GM23248 (cell line): ENCODE measurements at places on chromosomes 5 and 9.

GRCh38 chr5:82386576-82386975 lies 108.4 kb upstream of the RPS23 start:
- no peak overlapping the region for H3K4me3 ChIP-seq
- H3K27me3 ChIP-seq = no peaks in the 10 kb centered on the region
- no peak overlapping the region for H3K27ac ChIP-seq
- peaks cover 22% of the 10 kb centered on the region for H3K4me1 ChIP-seq
- no peak for DNase-seq

DNA sequence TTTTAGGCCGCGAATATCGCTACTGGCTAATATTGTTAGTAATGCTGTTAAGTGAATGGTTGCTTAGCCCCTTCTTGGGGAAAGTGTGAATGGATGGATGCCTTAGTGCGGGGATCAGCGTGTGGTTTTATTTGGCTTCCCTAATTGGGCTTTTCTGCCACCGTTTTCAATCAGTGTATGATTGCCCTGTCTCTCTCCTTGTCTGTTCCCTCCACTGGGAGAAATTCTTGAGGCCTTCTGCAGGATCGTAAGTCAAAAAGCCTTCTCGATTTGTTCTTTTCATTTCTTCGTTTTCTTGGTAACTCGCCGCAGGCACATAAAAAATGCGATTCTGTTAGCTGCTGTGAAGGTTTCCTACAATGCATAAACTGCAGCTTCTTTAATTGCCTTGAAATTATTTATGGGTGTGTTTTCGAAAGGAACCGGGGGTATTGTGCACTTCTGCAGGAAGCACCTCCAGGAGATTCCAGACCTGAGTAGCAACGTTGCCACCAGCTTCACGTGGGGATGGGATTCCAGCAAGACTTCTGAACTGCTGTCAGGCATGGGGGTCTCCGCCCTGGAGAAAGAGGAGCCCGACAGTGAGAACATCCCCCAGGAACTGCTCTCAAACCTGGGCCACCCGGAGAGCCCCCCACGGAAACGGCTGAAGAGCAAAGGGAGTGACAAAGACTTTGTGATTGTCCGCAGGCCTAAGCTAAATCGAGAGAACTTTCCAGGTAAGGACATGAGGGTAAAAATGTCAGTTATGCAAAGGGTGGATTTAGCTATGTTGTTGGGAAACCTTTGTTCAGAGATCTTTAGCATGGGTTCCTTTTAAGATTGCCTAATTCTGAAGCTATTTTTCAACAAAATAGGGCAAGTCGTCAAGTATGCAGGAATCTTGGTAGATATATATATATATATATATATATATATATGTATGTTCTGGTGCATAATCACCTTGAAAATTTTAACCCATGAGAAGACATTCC lies 700 bp downstream of the SKP2 start:
- H3K4me1 ChIP-seq = peaks cover 40% of the 10 kb centered on the region
- H3K4me3 ChIP-seq = peak overlapping the region; percentile 98
- peak; percentile 48 for DNase-seq
- H3K36me3 ChIP-seq = peaks cover 8% of the 10 kb centered on the region; the same call in 1 of the 2 replicates
- no peaks in the 10 kb centered on the region for H3K27me3 ChIP-seq
- peak overlapping the region; percentile 31 for H3K27ac ChIP-seq

DNA sequence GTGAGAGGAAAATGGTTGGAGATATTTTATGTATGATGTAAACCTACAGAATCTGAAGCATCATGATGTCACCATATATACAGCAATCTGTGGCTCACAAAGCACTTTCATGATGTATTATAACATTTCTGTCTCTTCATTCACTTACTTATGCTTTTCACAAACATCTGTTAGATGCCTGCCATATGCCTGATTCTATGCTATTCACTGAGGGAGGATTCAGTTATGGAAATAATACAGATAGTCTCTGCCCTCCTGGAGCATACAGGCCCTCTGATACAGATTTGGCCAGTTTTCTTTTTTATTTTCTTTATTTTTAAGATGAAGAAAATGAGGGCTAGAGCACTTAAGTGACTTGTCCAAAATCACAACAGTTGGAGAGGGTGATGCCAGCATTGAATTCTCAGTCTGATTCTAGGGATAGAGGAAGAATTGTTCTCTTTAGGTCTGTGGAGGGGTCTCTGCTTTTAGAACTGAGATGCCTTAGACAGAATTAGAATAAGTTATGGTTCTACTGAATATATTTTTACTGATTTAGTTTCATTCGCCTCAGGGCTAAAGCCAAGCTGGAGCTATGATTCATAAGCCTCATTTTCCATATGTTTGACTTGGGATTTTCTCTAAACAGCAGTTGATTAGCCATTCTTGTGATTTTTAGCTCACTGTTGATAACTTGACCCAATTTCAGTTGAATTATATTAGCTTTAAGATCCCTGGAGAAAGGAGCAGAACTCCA lies 636.4 kb downstream of the PRELID2 start:
- no peaks in the 10 kb centered on the region for H3K4me1 ChIP-seq
- 0 out of 2 replicates have a peak, but pooled peaks cover 8% of the 10 kb centered on the region for H3K27me3 ChIP-seq
- no peak overlapping the region for H3K27ac ChIP-seq
- no peak for DNase-seq
- no peak overlapping the region for H3K4me3 ChIP-seq

DNA sequence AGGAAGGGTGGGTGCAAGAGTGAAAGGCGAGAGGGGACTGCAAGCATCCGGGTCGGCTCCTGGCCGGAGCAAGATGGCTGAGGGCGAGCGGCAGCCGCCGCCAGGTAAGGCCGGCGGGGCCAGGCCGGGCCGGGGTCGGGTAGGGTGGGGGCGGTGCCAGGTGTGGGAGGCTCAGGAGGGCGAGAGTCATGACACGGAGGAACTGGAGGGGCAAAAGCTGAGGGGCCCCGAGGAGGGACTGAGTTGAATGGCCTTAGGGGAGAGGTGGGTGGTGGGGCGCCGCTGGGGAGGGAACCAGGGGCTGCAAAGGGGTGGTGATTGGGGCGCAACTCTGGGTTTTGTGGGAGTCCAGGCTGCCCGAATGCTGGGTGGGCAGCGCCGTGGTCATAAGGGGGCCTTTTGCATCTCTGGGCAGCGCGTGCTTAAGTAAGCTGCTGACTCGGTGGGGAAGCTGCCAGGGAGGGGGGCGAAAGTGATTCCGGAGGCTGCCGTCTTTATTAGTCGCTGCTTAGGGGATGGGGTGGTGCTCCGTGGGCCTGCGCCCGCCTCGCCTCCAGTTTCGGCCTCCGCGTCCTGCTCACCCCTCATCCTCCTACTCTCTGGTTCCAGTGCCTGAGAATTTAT lies 425 bp downstream of the PTPA start:
- no peaks in the 10 kb centered on the region for H3K36me3 ChIP-seq
- H3K4me1 ChIP-seq = peaks cover 6% of the 10 kb centered on the region
- no peaks in the 10 kb centered on the region for H3K27me3 ChIP-seq

DNA sequence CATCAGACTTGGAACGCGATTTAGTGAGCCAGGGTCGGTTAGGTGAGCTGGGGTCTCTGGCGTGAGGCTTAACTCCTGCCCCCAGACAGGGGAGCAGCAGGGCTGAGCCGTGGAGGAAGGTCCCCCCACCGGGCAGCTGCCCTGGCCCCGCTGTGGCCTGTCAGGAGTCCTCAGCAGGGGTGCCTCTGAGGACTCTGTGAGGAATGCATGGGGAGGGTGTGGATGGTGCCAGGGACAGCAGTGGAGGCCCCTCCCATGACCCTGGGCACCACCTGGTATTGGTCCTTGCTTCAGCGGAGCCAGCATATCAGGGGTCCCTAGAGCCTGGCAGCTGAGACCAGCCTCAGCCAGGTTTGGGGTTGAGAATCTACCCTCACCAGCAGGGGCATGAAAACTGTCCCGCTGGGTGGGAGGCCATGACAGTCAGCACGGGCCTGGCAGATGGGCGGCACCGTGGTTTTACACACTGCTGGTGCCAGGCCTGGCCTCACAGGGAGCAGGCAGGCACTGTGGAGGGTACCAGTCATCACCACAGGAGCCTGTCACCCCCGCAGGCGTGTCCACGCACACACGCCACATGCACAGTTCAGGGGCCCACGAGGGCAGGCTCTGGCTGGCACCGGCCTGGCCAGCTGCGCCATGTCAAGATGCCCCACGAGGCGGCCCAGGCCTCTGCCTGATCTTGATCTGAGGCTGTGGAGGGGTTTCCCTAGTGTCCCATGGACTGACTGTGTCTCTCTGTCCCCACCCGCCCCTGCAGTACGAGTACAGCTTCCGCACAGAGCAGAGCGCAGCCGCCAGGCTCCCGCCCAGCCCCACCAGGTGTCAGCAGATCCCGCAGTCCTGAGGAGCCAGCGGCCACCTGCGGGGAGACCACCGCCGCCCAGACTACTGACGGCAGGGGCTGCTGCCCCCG lies 111.1 kb upstream of the LMX1B start:
- no peak overlapping the region for H3K27ac ChIP-seq
- no peak overlapping the region for H3K4me3 ChIP-seq
- H3K36me3 ChIP-seq = no peaks in the 10 kb centered on the region
- no peak for DNase-seq
- H3K4me1 ChIP-seq = peaks cover 10% of the 10 kb centered on the region

- peaks cover 20% of the 10 kb centered on the region for H3K4me1 ChIP-seq
- H3K27me3 ChIP-seq = no peaks in the 10 kb centered on the region
- H3K36me3 ChIP-seq = no peaks in the 10 kb centered on the region
- no peak for DNase-seq
- no peak overlapping the region for H3K27ac ChIP-seq
- no peak overlapping the region for H3K4me3 ChIP-seq
These were observed 179.7 kb upstream of the ANKRD55 start for GRCh38 chr5:56412601-56413379.

DNA sequence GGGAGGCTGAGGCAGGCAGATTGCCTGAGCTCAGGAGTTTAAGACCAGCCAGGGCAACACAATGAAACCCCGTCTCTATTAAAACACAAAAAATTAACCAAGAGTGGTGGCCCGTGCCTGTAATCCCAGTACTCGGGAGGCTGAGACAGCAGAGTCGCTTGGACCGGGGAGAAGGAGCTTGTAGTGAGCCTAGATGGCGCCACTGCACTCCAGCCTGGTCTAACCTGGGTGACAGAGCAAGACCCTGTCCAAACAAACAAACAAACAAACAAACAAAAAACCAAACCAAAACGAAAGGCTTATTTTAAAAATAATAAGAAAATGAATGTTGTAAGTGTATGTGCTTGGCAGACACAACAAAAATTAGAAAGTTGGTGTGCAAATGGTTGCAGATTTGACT lies 536.3 kb upstream of the PTPRD start:
- no peaks in the 10 kb centered on the region for H3K36me3 ChIP-seq
- H3K4me3 ChIP-seq = no peak overlapping the region
- H3K27ac ChIP-seq = no peak overlapping the region
- DNase-seq = no peak
- no peaks in the 10 kb centered on the region for H3K27me3 ChIP-seq

GRCh38 chr9:1538301-1538700 lies 476.8 kb upstream of the SMARCA2 start:
- H3K27me3 ChIP-seq = no peaks in the 10 kb centered on the region
- H3K36me3 ChIP-seq = no peaks in the 10 kb centered on the region
- H3K4me1 ChIP-seq = no peaks in the 10 kb centered on the region
- no peak overlapping the region for H3K4me3 ChIP-seq
- DNase-seq = no peak
- no peak overlapping the region for H3K27ac ChIP-seq

DNA sequence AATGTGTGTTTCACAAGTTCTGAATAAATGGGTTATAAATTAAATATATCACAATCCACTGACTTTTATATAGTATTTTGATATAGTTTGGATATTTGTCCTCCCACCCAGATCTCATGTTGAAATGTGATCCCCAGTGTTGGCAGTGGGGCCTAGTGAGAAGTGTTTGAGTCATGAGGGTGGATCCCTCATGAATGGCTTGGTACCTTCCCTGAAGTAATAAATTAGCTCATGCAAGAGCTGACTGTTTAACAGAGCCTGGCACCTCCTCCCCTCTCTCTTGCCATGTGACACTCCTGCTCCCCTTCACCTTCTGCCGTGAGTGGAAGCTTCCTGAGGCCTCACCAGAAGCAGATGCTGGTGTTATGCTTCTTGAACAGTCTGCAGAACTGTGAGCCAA lies 127.9 kb upstream of the PALM2AKAP2 start:
- peaks cover 8% of the 10 kb centered on the region; the same call in 1 of the 2 replicates for H3K4me1 ChIP-seq
- H3K4me3 ChIP-seq = no peak overlapping the region
- peak; percentile 86 for DNase-seq
- peak overlapping the region; percentile 22 for H3K27ac ChIP-seq

DNA sequence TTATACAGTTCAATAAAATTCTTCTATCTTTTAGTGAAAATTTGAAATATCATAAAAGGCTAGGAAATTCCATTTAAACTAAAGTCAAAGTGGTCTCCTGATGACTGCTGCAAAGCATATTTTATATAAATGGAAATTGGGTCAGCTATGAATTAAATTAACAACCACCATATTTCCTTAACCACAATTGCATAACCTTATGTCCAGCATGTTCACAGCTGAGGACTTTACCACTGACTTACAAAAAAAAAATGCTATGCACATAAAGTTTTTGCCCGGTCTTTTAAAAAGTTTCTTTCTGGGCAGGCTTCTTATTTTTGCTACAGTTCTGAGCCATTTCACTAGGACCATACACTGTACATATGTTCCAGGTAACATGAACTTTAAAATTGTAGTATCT lies 208.6 kb upstream of the RGMB start:
- DNase-seq = no peak
- no peaks in the 10 kb centered on the region for H3K36me3 ChIP-seq
- no peak overlapping the region for H3K4me3 ChIP-seq
- no peak overlapping the region for H3K27ac ChIP-seq

GRCh38 chr5:35850967-35851680 lies 5.6 kb upstream of the IL7R start:
- H3K36me3 ChIP-seq = no peaks in the 10 kb centered on the region
- peak; percentile 77 for DNase-seq
- H3K27me3 ChIP-seq = no peaks in the 10 kb centered on the region
- peak overlapping the region; percentile 73 for H3K4me3 ChIP-seq

DNA sequence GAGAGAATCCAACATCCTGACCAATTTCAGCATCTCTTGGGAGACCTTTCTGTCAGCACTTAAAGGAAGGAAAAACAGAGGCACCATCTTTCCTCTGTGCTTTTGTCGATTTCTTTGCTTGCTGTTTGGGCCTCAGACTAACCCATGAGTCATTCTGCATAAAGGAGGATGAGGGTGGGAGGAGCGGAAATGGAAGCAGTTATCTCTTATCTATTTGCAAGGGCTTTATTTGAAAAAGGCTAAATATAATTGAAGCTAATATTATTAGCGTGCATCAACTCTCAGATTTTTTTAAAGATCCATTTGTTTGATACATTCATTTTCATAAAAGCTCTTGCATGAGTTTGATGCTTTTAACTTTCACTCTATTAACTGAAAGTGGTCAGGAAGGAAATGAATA lies 72.9 kb downstream of the ZNF622 start:
- H3K27me3 ChIP-seq = no peaks in the 10 kb centered on the region
- H3K27ac ChIP-seq = no peak overlapping the region
- DNase-seq = peak; percentile 5
- H3K4me3 ChIP-seq = no peak overlapping the region
- H3K36me3 ChIP-seq = no peaks in the 10 kb centered on the region

- H3K4me1 ChIP-seq = no peaks in the 10 kb centered on the region
- no peaks in the 10 kb centered on the region for H3K36me3 ChIP-seq
- no peak for DNase-seq
- H3K4me3 ChIP-seq = no peak overlapping the region
- H3K27ac ChIP-seq = no peak overlapping the region
- no peaks in the 10 kb centered on the region for H3K27me3 ChIP-seq
These were observed 44.8 kb upstream of the STARD4 start for GRCh38 chr5:111557111-111557510.
